ENCODE measurements at places on chromosomes 16 and 17.

DNA sequence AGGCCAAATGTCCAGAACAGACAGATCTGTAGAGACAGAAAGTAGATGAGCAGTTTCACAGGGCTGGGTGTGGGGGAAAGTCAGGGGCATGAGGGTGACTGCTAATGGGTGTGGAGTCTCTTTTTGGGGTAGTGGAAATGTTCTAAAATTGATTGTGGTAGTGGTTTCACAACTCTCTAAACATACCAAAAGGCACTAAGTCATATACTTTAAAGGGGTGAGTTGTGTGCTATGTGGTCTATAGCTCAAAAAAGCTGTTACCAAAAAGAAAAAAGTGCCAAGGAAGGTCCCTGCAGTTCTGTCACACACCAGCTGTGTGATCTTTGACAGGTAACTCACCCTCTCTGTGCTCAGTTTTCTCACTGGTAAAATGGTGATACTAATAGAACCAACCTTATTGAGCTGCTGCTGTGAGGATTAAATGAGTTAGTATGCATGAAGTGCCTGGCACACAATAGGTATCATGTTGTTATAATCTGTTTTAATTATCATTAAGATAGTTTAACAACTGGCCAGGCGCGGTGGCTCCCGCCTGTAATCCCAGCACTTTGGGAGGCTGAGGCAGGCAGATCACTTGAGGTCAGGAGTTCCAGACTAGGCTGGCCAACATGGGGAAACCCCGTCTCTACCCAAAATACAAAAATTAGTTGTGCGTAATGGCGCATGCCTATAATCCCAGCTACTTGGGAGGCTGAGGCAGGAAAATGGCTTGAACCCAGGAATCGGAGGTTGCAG is 10.3 kb downstream of the ITGAX start:
- no peak for DNase-seq

DNA sequence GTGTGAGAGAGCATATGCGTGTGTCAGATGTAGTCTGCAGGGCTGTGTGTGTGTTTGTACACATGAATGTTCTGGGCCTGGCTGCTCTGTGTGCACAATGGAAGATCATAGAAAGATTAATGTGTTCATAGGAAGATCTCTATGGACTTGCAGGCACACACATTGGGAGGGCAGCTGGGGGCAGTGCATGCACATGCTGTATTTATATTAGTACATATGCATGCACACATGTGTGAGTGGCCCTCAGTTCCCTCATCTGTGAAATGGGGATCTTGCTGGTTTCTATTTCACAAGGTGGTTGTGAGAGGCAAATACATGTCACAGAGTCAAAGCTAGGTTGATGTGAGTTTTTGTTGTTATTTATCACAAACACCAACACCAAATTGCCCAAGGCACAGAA is 2.1 kb downstream of the CA7 start:
- DNase-seq = no peak

GRCh38 chr17:51947160-51947735 is 211.3 kb downstream of the CA10 start:
- no peak for DNase-seq

GRCh38 chr17:57400648-57401047 is 144.3 kb downstream of the MSI2 start:
- DNase-seq = no peak

DNA sequence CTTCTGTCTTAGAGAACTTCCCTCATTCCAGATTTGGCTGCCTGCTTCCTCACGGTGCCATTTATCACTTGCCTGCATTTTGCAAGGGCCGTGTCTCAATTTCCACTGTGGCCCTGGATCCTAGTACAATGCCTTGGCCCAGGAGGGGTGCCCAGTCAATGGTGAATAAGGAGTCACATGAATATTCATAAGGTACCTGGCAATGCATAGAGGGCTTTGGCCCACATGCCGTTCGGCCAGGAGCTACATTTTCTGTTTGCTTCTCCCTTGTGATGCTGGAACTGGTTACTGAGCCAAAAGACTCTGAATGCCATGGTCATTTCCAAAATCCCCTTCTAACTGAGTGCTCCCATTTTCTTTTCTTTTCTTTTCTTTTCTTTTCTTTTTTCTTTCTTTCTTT is 4.8 kb upstream of the PIRT start:
- no peak for DNase-seq

DNA sequence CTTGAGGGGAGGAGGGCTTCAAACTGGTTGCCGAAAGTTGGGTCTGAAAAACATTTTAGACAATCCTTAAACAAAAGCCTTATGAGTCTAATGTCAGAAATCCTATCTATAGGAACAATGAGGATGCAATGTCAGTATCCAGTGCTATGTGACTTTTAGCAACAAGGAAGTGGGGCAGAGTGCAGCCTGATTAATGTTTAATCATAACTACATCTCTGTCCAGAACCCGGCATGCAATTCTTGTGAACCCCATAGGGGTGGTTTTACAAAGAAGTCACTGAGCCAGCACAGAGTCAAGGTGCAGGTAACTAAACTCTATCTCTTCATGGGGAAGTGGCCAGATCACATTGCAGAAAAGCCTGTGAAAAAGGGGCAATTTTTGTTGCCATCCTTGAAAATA is 267.5 kb downstream of the HS3ST4 start:
- no peak for DNase-seq

- DNase-seq = no peak
Observed at GRCh38 chr17:71145486-71145885, 975.3 kb upstream of the SOX9 start.

DNA sequence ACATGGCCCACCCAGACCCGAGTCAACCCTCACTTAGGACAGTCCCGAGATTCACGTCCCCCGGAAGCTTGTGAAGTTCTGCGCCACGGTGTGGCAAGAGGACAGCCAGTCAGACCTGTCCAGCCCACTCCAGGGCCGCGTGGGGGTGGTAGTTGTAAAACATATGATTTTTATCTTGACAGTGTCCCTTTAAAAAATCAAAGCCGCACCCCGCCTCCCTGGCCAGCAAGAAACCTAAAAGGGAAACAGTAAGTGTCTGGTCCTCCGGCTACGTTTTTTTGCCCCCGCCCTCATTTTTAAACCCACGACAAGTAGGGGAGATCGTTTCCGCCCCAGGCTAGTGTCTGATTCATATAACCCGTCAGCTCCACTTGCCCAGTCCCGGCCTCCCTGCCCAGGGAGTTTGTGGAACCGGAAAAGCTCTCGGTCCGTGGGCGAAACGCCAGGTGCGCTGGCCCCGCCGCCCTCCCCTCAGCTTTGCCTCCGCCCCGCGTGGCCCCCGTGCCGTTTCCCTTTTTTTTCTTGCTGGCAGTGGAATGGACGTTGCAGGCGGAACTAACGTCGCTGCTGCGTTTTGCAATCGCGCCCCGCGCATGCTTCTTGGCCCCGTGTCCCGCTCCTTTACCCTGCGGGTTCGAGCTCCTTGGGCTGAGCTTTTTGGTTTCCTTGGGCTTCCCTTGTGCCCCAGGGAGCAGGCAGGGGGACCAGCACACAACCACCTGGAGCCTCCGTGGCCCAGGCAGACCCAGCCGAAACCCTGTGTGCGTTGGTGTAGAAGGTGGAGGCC is 13.3 kb upstream of the NUDT16L1 start:
- no peak for DNase-seq

Measured in stimulated activated CD4-positive, alpha-beta T cell treated with anti-CD3 and anti-CD28 coated beads, Interleukin-2, amount 100 ng/mL, for 48 hours (primary cell).